ENCODE measurements at places on chromosomes 7 and 10.
A peak's percentile ranks its signal among the peaks of the same experiment; 100 is the strongest.

DNA sequence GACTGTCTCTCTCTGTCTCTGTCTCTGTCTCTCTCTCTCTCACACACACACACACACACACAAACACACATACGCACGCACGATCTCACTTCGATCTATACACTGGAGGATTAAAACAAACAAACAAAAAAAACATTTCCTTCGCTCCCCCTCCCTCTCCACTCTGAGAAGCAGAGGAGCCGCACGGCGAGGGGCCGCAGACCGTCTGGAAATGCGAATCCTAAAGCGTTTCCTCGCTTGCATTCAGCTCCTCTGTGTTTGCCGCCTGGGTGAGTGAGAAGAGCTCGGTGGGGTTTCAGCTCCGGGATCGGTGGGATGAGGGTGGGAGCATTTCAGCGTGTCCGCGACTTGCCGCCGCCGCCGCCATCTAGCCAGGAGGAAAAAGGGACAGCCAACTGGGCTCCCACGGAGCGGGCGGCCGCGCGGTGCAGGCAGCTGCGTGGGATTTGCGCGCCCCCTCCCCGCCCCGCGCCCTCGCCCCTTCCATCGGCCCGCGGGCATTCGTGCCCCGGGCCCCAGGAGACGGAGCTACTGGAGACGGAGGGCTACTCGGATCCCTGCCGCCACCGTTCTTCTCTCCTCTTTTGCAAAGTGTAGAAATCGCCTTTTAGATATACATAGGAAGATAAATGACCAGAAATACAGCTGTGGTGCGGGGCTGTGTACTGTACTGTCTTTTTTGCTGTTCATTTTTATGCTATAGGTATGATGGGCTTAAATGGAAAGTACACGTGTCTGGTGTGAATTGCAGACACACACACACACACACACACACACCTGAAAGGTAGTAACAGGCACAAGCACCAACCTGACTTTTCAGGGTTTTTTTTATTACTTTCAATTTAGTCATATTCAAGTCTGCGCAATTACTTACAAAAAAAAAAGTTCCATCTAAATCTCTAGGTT, 581 bp downstream of the PTPRZ1 start:
- DNase-seq: no peak

DNA sequence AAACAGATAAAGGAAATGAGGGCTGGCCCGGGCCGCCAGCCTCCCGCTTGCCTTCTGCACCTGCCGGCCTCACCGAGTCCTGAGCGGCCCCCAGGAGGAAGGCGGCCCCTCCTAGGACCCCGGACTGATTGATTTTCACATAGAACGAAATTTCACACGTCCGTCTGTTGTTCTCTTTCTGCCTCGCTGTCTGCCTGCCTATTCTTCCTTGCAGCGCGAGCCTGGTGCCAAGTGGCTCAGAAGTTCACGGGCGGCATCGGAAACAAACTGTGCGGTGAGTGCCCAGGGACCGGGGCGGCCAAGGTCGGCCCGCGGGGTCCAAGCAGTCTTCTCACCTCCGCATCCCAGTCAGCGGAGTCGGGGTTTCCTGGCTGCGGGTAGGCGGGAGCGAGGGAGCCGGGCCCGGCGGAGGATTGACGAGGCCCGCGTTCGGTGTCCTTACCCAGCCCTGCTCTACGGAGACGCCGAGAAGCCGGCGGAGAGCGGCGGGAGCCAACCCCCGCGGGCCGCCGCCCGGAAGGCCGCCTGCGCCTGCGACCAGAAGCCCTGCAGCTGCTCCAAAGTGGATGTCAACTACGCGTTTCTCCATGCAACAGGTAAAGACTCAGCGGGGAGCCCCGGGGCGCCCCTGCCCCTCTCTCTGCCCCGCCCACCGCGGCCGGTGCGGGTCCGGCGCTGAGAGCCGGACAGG, 967 bp downstream of the GAD2 start:
- no peak for DNase-seq

GRCh38 chr10:113882240-113882639, 27.8 kb downstream of the NHLRC2 start:
- DNase-seq: peak; percentile 1

DNA sequence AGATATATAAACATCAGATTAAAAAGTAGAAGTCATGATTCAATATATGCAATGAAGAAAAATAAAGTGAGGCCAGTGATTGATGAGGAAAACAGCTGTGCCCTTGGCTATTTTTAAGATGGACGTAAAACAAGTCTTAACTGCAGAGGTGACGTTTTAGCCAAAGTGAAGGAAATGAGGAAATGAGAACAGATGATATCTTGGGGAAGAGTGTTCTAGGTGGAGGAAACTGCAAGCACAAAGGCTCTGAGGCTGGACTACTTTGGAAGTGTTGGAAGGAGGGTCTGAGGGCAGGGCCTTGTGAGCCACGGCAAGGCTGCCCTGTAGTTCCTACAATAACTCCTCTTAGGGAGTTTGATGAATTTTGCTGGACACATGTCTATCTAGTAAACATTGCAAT, 140.5 kb upstream of the AKR1E2 start:
- DNase-seq: no peak

GRCh38 chr7:29593459-29593858, 29.8 kb downstream of the PRR15 start:
- no peak for DNase-seq

- DNase-seq: no peak
These were observed 27.3 kb upstream of the HERPUD2 start for GRCh38 chr7:35722054-35722849.

DNA sequence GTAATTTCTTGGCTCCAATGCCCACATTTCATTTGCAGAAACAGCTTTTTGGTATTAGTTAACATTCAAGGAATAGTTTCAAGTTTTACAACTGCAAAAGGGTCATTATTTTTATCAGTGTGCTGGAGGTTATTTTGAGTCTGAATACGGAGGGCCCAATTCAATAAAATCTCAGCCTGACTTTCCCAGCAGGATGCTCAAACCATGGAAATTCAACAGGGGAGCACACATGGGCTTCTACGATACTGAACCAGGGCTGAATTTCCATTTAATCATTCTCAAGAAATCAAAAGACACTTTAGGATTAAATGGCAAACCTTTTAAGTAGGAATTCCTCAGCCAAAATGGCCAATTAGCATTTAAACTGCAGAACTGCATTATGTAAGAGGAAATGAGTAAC, 700.9 kb upstream of the ANKRD30A start:
- no peak for DNase-seq

GRCh38 chr10:61364619-61365018, 88.6 kb downstream of the TMEM26 start:
- DNase-seq: no peak

DNA sequence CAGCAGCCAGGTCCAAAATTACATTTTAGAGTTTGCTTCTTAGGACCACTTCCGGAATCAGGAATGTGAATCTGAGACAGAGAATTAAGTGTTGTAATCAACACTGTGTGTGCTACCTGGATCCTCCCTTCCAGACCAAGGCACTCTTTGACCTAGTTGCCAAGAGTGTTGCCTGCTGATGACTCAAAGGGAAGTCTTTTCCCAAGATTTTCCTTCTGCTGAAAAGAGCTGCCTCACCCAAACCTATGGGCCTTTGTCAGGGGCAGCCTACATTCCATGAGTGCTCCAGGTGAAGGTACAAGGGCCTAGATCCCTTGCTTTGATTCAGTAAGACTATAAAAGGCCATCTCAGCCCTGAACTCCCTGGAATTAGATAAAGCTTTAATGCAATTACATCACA, 712.5 kb upstream of the ANKRD30A start:
- no peak for DNase-seq

DNA sequence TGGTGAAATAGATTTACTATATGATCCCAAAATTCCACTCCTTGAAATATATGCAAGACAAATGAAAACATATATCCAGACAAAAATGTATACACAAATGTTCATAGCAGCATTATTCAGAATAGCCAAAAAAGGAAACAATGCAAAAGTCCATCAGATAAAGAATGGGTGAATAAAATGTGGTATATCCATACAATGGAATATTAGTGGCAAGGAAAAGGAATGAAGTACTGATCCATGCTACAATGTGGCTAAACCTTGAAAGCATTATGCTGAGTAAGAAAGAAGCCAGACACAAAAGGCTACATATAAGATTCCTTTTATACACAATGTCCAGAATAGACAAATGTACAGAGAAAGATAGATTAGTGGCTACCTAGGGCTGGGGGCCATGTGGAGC, 225.5 kb downstream of the PLXNA4 start:
- DNase-seq: no peak

- no peak for DNase-seq
These were observed 86.0 kb upstream of the NOBOX start for GRCh38 chr7:144489504-144489903.

GRCh38 chr7:22671177-22671879, 55.7 kb upstream of the IL6 start:
- DNase-seq: no peak

GRCh38 chr10:52679117-52679516, 93.5 kb downstream of the MBL2 start:
- DNase-seq: no peak

- DNase-seq: no peak
These were observed 42.7 kb downstream of the FAM107B start for GRCh38 chr10:14731875-14732512.

GRCh38 chr7:123738808-123739207, 10.0 kb downstream of the WASL start:
- no peak for DNase-seq

- no peak for DNase-seq
These were observed 20.9 kb downstream of the SLC29A3 start for GRCh38 chr10:71339796-71340589.

DNA sequence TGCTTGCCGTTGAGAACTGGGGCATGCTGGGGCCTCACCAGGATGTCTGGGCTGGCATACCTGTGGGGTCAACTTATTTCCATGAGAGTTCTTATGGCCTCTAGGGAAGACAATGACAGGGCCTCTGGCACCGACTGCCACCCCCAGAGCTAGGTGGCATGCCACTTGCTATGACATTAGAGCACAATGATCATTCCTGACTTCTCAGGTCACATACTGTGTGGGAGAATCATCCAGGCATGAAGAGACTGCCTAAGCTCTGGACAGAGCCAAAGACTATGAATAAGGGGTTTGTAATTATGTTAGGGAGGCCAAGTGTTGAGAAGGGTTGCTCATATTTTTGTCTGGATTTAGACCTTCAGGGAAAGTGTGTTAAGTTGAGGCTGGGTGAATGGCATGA, 97.5 kb downstream of the PTPN20 start:
- DNase-seq: no peak

GRCh38 chr7:155804897-155805825, 7.1 kb downstream of the SHH start:
- DNase-seq: no peak

- peak; percentile 30 for DNase-seq
These were observed 863 bp downstream of the ST8SIA6 start for GRCh38 chr10:17453373-17454091.

DNA sequence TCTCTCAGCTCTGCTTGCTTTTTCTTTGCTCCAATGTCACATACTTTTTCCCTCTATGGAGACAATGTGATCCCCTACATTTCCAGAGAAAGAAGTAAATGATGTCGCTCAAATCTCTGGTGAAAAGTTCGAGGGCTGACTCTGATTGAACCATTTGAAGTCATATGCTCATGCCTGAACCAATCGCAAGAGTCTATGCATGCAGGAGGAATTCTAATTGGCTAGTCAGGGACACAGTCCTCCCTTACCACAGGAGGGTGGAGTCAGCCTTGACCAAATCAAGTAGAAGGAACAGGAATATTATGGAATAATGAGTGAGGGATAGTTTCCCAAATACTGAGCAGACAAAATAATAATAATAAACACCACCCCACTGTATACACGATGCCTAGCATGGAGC, 96.8 kb downstream of the PRLHR start:
- DNase-seq: no peak

DNA sequence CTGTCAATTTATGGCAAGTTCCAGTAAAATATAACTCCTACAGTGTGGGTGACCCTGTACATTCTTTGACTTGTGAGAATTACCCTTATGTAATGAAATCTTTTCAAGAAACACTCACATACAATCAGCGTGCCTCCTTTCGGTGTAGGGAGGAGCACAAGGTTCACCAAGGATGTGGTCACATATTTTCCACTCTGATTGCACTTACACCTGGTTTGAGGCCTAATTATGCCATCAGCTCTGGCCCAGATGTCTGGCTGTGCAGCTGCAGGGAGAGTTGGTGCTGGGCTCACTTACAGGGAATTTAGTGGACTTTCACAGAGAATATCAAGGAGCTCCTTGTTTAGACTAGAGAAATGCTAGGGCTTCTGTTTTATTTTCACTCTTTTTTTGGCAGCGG, 146.0 kb upstream of the STEAP4 start:
- DNase-seq: no peak

GRCh38 chr10:10677479-10677878, 340.2 kb upstream of the CELF2 start:
- DNase-seq: no peak

GRCh38 chr7:43871064-43871463, 1.7 kb upstream of the MRPS24 start:
- no peak for DNase-seq

DNA sequence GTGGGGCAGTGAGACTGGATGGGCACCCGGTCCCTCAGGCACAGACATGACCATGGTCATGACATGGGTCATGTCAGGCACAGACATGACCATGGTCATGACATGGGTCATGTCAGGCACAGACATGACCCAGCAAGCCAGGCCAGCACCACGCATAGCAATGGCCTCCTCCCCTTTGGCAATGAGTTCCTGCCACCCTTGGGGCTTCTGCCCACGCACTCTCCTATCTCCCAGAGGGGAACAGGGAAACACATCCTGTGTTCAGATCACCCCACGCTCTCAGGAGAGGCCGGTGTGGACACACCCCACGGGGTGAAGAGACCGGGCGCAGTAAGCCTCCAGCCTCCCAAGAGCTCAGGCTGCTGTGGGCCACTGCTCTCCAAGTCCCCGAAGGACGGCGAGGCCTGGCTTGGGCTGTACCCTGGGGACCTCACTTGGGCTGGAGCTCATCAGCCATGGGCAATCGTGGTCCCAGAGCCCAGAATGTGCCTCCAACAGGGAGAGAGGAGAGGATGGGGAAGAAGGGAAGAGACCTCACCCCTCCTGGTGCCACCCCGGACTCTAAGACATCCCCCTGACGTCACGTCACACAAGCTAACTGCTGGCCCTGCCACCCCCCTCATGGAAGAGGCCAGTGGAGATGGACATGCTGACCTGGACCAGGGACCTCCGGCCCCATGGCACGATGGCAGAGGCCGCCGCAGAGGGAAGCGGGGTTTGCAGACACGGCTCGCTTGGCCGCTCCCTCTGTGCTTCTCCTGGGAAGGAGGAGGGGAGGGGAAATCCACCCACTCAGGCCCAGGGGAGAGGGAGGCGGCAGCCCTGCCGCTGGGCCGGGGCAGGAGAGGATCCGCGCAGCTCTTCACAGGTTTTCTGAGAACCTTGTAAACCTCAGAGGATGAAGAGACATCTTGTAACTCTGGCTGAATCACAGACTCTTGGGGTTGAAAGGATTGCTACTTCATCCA, 269.6 kb downstream of the ELFN1 start:
- no peak for DNase-seq

GRCh38 chr10:99372546-99373271, 43.6 kb downstream of the CNNM1 start:
- DNase-seq: no peak

GRCh38 chr7:30824821-30825720, 53.9 kb downstream of the MINDY4 start:
- DNase-seq: no peak

GRCh38 chr10:24331457-24331856, 122.5 kb downstream of the KIAA1217 start:
- DNase-seq: no peak

- DNase-seq: no peak
These were observed 308.1 kb downstream of the WDR37 start for GRCh38 chr10:1364151-1364910.
